ENCODE measurements at places on chromosomes 2 and 18.

DNA sequence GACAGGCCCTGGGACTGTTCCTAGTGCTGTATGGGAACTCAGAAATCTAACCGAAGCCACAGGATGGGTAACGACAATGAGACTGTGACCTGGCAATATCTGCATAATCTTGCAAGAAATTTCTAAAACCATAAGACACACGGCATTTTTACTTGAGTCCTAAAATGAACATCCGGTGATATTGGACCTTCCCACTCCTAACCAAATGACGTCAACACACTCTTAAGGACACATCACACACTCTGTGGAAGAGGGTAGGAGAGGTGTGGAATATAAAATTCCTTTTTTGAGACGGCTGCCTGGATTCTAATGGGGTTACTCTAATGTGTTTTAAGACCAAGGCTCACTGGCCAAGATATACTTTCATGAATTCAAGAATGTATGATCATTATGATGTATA is 195.9 kb downstream of the SLC8A1 start:
- DNase-seq, result no peak

DNA sequence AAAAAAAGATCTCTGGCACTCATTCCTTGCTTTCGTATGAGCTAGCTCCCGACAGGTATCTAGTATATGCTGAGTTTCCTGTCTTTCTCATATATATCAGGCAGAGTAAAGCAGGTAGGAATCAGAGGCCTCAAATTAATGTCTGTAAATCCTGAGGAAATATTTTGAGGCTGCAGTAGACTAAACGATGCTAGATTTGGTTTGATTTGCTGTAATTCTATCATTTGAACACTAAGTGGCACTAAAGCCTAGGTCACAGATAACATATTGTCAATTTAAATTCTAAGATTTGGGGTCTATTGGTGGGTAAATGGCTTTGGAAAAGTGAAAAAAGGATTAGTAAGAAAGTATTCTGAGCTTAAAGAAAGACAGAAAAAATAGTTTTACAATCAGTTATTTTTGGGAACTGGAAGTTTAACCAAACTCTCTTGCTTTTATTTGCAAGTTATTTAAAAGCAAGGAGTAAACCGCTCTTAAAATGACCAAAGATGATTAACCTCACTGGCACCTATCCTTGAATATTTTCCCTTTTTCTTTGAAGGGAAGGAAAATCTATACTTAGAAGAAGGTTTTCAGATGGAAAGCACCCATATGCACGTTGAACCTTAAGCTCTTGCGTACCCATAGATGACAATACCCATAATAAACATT is 37.6 kb upstream of the SLC4A10 start:
- peak; percentile 83 for DNase-seq

- DNase-seq, result peak; percentile 75
Measured at GRCh38 chr2:181781078-181781786, 100.9 kb upstream of the NEUROD1 start.

GRCh38 chr2:201970786-201971108 is 62.9 kb upstream of the FZD7 start:
- no peak for DNase-seq

DNA sequence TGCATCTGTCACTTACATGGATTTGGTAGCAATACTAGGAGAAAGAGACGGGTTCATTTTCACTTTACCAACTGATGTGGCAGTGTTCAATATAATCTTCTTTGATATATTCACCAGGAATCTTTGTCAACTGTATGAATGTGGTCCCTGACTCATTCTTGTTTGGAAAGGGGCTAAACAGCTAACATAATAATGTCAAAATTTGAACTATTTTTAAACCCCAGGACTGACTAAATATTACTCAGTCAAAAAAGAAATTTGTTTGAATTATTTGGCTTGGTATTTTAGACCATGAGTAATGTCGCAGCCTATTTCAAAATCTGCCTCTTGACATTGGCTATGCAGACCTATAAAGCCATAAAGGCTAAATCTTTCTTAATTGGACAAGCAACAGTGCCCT is 413.7 kb upstream of the RGPD4 start:
- no peak for DNase-seq

DNA sequence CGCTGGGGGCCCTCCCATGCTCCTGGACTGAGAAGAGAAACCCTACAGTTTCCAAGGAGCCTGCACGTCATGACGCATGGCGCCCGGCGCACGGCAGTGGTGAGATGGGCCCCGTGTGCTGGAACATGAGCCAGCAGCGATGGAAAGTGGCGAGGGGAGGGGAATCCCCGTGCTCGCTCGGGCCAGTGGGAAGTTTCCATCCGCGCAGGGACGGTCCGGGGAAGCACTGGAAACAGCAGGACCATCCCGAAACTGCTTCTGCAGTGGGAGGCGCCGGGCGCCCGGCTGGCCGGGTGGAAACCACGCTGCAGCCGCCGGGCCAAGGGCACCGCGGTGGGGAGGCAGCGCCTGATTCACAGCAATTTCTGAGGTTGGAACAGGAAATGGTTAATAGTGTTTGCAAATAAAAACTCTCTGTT is 4.9 kb upstream of the PDCD1 start:
- no peak for DNase-seq

GRCh38 chr2:187879491-187879890 is 325.3 kb upstream of the TFPI start:
- no peak for DNase-seq

DNA sequence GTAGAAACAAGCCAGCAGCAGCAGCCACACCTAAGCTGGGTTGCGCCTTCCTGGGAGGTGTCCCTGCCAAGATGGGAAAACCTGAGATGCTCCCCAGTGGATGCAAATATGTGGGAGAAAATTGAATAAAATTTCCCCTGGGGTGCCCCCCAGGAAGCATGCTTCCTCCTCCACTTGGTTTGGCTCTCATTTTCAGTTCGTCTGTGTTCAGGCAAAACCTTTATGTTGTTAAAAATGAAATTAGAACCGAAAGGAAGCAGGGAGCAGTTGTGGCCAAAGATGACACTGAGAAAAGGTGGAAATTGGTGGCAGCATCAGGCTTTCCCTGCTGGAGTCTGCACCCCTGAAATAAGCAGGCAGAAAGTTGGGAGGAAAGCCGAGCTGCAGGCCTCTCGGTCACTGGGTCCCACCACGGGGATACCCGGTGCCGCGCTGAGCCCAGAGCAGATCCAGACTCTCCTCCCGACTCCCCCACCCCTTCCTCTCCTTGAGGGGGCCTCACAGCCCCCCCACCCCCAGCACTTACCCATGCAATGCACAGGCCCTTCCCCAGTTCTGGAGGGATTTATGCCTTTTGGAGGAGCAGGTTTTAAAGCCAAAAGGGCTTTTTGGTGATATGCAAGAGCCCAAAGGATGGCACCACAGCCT is 267.7 kb upstream of the SPRED2 start:
- no peak for DNase-seq

DNA sequence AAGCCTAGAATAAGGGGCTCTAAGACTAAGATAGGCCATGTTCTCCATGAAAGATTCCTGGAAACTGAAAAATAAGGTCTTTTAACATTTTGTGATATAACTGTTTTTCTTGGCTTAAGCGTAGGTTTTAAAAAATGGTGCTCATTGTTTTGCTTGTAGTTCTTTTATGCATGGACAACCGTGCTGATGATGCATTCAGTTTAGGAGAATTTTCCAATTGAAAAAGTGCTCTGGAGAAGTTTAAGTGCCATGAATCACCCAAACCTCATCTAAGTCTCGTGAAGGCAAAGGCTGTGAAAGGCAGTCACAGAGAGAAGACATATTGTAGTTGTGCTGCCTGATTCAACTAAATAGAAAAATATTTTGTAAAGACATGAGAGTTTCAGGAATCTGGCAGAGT is 111.8 kb upstream of the GAREM1 start:
- no peak for DNase-seq

GRCh38 chr2:119820275-119820674 is 60.6 kb downstream of the PTPN4 start:
- DNase-seq, result no peak

DNA sequence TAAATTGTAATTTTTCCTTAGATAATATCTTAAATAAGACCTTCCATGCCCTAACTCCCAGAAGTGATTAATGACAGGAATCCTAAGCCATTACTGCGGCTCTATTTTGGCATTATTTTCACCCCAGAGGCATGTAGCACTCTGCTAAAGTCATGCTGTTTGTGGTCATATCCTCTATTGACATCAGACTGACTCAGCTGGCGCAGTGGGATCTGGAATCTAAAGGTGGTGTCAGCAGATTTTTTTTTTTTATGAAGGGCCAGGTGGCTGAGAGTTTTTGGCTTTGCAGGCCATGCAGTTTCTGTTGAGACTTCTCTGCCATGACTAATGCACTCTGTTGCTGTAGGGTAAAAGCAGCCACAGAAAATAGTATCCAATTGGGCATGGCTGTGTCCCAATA is 64.1 kb upstream of the ACVR1C start:
- no peak for DNase-seq

- no peak for DNase-seq
Measured at GRCh38 chr2:99504844-99505584, 15.2 kb upstream of the REV1 start.

- DNase-seq, result no peak
Measured at GRCh38 chr2:135775420-135775819, 33.8 kb downstream of the UBXN4 start.

DNA sequence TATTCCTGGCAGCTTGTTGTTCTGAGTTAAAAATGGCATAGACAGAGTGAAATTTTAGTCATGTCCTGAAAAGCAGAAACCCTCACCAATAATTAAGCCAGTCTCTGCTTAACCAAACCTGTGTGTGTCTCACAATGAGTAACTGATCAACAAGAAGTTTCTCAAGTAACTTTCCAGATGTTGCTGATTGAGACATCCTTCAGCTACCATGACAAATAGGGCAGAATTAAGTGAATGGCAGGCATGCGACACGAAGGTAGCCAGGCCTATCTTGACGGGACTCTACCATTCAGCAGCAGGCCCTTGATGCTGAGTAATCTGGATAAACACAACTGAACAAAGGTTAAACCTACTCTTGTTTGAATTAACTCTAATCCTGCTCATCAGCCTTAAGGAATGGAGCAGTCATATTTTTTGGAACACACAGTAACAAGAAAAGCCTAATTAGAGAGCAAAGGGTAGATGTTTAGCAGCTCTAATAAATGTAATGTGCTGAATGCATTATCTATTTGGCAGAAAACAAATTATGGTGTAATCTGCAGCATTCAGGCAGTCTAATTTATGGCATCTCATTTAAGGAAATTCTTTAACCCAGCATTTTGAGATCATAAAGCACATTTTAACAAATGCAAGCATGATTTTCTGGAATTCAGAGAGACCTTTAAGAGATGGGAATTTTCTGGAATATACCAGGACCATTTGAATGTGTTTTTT is 159.5 kb upstream of the EPHA4 start:
- no peak for DNase-seq

DNA sequence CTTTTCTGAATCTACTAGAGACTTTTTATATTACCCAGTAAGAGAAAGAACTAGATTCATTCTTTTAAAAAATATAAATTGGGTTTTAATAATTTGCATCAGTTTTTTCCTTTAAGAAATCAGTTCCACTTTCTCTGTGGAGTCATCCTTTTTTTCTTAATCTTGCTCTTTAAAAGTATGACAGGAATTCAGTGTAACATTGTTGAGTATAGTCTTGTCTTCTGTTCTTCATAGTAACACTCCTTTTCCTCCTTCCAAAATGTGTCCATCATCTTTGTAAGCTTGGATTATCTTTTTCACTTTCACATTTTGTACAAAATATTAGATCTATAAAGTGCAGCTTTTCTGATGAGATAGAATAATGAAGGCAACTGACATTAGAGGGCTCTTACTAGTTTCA is 135.4 kb downstream of the HAUS1 start:
- no peak for DNase-seq

GRCh38 chr2:158578703-158579330 is 122.1 kb downstream of the PKP4 start:
- no peak for DNase-seq

DNA sequence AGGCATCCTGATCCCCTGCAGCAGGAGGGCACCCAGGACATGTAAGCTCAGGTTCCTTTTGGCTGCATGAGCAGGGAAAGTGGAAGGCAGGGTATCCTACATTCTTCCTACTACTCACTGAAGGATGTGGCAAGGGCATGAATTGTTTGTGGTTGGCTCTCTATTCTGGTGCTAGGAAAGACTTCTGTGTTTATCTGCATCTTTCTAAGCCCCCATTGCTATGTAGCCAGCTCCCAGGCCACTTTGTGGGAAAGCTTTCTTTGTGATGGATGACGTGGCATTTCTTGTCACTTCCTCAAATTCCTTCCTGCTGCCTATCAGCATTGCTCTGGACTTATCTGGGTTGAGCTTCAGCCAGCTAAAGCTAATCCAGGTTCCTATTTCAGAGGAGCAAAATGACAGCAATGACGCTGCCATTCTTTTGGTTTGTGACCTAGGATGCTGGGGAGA is 46.2 kb downstream of the MEIS1 start:
- peak; percentile 75 for DNase-seq

- DNase-seq, result no peak
Measured at GRCh38 chr2:219272995-219273394, 6.2 kb upstream of the DNAJB2 start.

DNA sequence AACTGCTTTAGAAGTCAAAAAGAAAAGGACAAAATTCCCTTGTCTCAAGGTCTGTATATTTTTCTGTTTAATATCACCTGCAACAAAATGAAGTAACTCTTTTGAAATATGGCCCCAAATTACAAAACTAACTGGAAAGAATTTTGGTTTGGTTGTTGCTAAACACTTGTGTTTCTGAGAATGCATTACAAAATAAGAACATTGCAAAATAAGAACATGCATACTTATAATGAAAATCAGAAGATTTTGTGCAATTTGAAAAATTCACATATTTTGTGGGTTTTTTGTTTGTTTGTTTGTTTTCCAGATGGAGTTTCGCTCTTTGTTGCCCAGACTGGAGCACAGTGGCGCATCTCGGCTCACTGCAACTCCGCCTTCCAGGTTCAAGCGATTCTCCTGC is 21.8 kb downstream of the NDUFB3 start:
- DNase-seq, result no peak

DNA sequence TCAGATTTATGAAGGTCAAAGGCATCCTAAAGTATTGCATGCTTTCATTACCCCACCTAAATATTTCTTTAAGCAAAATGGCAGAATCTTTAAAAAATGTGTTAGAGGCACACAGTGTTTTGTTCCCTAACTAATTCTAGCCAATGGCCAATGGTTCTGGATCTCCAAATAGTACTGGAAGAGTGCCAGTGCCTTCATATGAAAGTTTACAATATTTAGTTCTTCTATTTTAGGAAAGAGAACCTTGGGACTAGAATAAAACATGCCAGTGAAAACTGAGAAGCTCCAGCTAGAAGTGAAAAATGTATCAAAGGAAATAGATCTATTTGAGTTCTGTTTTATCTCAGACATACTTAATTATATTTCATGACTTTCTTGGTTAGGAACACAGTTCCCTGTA is 37.1 kb downstream of the TACR1 start:
- no peak for DNase-seq

DNA sequence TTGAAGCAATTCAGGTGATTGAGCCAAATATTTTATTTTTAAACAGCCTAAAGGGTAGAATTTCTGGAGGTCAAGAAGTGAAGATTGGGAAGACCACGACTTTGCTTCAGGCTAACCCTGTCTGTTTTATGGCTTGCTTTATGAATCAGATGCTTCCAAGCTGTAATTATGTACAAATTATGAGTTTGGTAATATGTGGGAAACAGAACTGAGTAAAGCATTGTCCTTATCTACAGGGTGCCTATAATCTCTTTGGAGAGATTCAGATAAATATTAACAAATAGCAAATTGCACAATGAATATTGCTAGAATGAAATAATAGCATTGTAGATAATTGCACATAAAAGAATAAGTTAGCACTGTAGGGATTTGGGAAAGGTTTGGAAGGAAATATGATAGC is 539.4 kb upstream of the CDH2 start:
- no peak for DNase-seq

- no peak for DNase-seq
Measured at GRCh38 chr2:30298302-30298701, 67.0 kb downstream of the LBH start.

Measured in Kasumi-1 (cell line).